Stimulated activated CD4-positive, alpha-beta T cell treated with anti-CD3 and anti-CD28 coated beads, Interleukin-1b, Interleukin-23, amount 100 ng/mL, for 48 hours (primary cell): ENCODE measurements at places on chromosomes 5 and 9.

DNA sequence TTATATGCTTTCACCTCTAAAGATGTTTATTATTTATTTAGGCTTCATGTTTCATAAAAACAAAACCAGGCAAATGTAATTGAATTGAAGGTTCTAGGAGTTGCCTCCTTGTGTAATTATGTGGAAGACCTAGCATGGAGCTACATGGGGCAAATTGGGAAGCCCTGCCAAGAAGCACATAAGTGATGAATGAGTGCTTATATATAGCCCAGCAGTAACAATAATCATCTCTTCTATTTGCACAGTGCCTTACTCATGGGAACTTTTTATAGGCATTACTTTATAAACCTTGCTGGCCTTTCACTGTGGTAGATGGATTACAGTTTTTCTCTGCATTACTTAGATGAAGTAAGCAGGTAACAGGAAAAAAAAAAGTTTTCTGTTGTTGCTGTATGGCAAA is 40.0 kb upstream of the GRAMD2B start:
- DNase-seq = no peak

GRCh38 chr5:170254056-170254455 is 21.3 kb downstream of the C5orf58 start:
- DNase-seq = peak; percentile 75

DNA sequence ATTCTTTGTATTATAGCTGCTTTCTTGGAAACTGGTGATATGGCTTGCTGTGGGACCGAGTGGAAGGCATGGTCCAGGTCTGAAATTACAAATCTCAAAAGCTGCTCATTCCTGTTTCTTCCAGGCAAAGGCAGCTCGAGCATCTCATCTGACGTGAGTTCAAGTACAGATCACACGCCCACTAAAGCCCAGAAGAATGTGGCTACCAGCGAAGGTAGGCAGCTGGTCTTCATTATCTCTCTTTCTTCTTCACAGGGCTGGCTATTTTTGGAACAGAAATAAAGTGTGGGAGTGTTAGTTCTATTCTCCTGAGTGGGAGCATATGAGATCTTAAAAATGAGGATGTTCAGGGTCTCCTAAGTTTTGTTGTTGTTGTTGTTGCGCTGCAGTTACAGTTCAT is 115.9 kb downstream of the FBXL7 start:
- no peak for DNase-seq

GRCh38 chr9:110123341-110124095 is 84.4 kb downstream of the C9orf152 start:
- DNase-seq = no peak

DNA sequence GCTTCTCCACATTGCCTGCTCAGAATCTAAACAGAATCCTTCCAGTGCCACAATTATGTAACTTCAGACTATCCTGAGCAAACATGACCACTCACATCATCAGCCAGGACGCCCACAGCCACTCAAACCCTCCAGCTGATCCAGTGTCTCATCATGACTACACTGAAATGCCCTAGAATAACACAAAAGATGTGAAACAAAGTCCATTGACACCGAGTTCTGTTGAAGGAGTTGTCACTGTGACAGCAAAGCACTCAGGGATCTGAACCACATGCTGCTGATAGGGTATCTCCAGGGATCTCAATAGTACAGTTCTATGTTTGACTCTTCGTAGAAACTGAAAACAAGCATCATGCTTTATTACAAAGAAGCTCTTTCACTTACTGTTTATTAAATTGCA is 150.2 kb downstream of the GABBR2 start:
- no peak for DNase-seq

DNA sequence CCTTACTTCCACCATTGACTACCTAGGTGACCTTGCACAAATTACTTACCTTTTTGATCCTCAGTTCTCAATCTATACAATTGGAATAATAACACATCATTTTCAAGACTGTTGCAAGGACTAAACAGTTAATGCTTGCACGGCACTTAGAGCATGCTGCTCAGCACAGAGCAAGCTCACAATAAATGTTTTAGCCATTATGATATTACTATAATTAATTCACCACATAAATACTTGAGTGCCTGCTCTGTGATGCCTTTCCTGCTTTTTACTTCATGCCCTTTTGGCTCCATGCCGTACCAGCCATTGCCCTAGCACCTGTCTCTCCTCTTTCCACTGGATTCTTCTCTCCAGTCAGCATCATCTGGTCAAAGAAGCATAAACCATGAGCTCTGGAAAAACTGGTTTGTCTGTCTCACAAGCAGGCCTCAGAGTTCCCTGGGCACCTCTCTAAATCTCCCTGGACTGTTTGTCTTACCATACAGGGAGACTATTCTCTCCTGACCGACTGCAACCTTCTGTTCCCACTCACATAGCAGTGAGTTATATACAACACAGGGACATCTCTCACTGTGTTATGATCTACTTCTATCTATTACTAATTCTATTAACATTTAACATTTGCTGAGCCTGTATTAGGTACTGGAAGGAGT is 260.4 kb upstream of the ADRA1B start:
- DNase-seq = no peak

GRCh38 chr9:77588271-77588937 is 59.7 kb downstream of the GNA14 start:
- DNase-seq = no peak

DNA sequence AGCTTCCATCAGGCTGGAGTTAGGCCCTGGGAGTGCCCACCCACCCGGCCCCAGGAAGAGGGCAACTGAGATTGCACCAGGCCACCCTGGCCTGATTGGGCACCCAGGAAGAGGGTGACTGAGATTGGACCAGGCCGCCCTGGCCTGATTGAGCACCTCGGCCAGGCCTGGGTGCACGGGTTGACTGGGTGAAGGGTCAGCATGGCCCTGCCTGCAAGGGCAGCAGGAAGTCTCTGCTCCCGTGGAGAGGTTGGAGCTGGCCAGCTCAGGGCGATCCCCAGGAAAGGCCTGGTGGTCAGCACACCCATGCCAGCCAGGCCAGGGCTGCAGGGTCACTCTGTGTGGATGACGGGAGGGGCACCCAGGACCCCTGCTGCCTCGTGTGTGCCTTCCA is 11.8 kb downstream of the ADAMTSL2 start:
- DNase-seq = no peak

- no peak for DNase-seq
Measured at GRCh38 chr5:143791848-143792731, 19.9 kb upstream of the HMHB1 start.

- DNase-seq = no peak
Measured at GRCh38 chr5:15009420-15009819, 137.8 kb upstream of the ANKH start.

DNA sequence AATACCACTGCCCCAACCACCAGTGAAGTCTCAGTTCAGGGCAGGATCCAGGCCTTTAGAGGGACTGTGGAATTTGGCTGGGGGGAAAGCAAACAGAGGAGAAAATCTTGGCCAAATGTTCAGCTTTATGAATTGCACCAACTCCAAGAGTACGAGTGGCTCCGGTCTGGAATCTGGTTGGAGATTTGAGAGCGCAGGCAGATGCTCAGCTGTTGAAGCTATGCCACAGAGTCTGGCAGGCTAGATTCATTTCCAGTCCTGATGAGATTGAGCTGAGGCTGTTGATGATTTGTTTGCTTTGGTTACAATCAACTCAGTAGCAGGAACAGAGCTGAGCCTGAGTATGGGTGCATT is 9.1 kb upstream of the HSPB3 start:
- DNase-seq = no peak

GRCh38 chr9:22337261-22337660 is 109.4 kb upstream of the DMRTA1 start:
- no peak for DNase-seq

- DNase-seq = no peak
Measured at GRCh38 chr9:126062158-126062886, 264.3 kb upstream of the MVB12B start.

- peak; percentile 17 for DNase-seq
Measured at GRCh38 chr9:107422189-107423185, 67.1 kb downstream of the KLF4 start.

- peak; percentile 57 for DNase-seq
Measured at GRCh38 chr5:171961117-171961516, 45.3 kb downstream of the FBXW11 start.

DNA sequence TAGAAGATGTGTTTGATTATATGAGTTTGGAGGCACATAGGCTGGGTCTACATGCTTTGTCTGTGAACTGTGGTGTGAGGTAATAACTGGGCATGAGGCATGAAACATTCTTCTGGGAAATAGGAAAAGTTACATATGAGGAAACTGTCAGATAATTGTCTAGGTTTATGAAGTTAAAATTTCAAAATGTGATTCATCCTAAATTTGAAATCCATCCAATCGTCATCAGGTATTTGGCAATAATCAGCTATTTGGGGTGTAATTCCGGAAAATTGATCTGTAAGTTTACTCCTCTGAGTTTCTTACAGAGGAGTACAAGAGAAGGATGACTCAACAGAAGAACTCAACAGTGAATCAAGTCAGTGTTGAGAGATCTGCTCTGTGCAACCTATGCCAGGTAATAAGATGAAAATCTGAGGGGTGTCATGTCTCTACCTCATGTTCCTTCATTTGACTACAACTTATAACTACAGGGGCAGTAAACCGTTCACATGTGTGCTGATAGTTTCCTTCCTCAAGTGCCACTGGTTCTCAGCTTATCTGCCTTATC is 1171.6 kb upstream of the CDH18 start:
- DNase-seq = no peak

GRCh38 chr5:136901-137300 is 44.9 kb downstream of the PLEKHG4B start:
- no peak for DNase-seq
